ENCODE measurements at places on chromosomes 1 and 21.

DNA sequence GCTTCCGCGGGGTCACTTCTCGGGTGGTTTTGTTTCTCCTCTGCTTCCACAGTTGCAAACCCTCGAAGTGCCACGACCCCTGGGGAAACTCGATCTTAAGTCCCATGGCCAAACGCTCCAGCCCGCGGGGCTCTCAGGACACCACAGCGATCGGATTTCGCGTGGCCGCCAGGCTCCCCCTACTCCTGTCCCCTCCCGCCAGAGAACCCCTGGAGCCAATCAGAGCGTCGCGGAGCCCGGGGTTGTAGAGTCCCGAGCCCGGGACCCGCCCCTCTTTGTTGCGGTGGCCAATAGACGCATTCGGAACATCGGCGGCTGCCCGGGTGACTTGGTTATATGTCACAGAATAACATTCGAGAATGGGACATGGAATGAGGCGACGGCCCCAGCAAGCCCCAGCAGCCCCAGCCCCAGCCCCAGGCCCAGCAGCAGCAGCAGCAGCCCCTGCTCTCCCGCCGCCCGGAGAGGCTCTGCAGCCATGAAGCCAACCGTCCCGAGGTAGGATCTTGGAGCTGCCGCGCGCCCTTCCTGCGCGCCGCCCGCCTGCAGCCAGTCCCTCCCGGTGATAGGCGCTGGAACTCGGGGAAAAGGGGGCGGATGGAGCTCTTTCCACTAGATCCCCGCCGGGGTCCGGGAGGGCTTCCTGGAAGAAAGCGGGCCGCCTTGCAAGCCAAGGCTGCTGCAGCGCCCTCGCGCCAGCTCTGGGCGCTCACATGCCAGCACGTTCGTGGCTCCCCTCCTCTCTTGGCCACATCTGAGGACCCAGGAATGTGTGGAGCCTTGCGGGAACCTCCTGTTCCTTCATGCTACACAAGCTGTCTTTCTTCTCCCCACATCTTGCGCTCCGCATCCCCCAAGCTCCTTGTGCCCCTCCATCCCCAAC is at the start of gene VASH2:
TSS of gene VASH2 (plus strand) at position 299 of the 883 bp plus-strand sequence. CDS start 1,002 bp downstream, outside the sequence.
- peak; percentile 95 for DNase-seq

GRCh38 chr1:116538544-116538943 is 32.3 kb downstream of the CD58 start:
- no peak for DNase-seq

DNA sequence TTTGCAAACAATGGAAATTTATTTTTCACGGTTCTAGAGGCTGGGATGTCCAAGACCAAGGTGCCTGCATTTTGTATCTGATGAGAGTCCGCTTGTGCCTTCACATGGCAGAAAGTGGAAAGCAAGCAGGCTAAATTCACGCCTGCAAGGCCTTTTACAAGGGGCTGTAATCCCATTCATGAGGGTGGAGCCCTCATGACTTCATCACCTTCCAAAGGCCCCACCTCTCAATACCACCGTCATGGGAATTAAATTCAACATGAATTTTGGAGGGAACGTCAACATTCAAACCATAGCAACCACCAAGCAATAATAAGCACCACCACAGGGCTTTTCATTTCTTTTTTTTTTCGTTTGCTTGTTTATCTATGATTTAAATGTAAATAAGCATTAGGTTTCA is 115.3 kb downstream of the C1orf21 start:
- DNase-seq: no peak

DNA sequence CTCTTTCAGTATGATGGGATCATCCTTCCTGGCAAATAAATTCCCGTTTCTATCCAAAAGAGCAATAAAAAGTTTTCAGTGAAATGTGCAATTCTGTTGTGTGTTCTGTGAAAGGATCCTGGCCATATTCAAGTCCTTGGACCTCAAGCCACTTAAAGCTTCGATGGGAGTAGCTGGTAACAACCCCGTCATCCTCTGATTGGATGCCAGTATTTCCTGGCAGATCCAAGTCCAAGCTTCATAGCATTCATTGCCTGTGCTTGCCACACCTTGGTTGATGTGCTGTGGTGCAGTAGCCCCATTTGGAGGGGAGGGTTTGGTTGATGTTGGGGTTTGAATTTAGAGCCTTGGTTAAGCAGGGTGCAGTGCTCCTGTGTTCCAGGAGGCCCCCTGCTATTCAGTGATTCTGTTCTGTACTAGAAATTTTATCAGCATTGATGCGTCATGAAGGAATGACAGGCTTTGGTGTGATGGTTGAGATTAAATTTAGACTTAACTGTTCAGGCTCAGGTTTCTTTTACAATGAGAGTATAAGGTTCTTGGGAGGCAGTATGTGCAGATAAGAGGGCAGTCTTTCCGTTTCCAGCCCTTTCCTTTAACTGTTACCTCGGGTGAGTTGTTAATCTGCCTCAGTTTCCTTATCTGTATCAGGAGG is 4.9 kb downstream of the RPL11 start:
- DNase-seq: no peak

DNA sequence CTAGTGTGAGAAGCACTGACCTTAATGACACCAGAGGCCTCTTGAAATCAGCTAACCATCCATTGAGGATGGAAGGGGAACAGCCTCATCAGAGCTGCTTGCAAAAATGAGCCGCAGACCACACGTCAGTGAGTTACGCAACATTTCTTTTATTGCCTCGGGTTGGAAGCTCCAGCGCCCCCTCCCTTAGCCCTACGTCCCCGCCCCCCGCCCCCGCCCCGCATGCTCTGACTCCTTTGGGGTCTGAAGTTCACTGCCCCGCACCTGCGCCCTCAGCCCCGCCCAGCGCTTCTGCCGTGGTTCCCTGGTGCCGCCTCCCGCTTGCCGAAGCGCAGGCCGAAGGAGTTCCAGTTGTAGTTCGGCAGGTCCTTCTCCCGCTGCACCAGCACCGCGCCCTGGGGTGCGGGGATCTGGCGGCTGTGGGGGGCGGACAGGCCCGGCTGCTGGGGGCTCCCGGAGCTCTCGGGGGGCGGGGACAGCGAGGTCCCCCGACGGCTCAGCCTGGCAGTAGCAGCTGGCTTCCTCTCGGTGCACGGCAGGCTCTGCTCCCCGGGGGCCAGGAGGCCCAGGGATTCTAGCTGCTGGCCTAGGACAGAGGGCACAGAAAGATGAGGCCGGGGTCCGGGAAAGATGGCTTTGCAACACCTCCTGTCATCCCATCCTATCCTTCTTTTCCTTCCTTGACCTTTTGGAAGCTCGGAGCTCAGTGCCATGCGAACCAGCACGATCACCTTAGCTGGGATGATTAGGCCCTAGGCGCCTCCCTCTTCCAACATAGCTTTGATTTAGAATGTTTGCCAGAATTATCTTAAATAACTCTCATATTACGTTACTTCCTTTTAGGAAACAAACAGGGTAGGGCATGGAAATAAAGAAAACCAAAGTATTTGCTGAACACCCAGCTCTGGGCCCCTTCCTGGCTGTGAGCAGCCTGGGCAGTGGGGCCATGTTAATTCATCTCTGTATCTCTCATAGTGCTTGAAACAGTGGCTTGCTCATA is 5.8 kb downstream of the KISS1 start:
- DNase-seq: no peak

GRCh38 chr1:91842563-91842962 is 43.4 kb downstream of the TGFBR3 start:
- DNase-seq: no peak

Measured in GM10248 (cell line).